ENCODE measurements at places on chromosomes 4 and X.
A peak's percentile ranks its signal among the peaks of the same experiment; 100 is the strongest.

DNA sequence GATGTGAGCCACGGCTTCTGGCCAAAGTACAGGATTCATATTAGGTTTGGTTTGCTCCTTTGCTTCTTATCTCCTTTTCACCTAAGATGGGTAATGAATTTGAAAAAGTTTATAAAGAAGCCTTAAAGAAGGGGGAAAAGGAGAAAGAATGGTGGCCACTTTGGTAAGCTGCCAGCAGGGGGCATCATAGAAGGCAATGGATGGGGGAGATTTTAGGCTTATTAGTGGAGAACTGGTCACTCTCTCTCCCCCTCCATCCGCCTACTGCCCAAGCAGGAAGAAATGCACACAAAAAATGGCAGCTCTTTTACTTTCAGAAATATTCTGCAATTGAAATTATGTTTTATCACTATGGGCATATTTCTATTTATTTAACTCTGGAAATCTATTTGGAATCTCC is 32.0 kb downstream of the SPARCL1 start:
- DNase-seq, result no peak

DNA sequence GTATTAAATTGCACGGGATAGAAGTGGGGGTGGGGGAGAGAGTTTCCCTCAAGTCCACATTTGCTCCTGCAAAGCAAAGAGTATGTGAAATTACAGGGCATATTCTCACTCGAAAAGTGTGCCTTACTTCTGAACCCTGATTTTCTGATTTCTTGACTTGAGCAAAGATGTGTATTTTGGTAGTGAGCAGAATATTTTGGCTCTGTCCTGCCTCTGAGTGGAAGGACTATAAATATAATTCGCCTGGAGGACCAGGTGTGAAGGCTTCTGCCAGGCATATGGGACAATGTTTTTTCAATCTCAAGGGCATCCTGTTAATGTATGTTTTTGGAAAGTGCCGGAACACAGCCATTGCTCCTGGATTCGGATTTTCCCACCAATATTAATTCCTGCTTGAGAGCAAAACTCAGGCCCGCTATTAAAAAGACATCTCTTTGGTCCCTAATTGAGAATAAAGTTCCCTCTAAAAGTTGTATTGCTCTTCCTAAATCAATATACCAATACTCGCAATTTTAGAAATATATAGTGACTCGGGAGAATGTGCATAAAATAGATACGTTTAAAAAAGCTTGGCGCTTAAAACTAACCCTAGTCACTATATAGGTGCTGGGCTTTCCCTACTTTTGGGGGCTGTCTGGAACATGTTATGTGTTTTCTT is 15.3 kb upstream of the PITX2 start:
- no peak for DNase-seq

- no peak for DNase-seq
These were observed 30.7 kb upstream of the KIAA0232 start for GRCh38 chr4:6751611-6752485.

- DNase-seq, result no peak
These were observed 73.6 kb upstream of the TBC1D9 start for GRCh38 chr4:140829825-140830224.

- DNase-seq, result no peak
These were observed 58.7 kb upstream of the MTM1 start for GRCh38 chrX:150509703-150510102.

DNA sequence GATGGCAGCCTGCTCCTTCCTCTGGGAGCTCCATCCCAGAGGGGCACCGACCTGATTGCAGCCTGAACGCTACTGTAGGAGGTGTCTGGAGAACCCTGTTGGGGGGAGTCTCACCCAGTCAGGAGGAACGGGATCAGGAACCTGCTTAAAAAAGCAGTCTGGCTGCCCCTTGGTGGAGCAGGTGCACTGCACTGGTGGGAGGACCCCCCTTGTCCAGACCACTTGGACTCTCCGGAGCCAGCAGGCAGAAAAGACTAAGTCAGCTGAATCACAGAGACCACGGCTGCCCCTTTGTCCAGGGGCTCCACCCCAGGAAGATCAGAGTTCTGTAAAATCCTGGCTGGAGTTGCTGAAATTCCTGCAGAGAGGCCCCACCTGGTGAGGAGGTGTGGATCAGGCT is 67.3 kb upstream of the MAGEB18 start:
- no peak for DNase-seq

DNA sequence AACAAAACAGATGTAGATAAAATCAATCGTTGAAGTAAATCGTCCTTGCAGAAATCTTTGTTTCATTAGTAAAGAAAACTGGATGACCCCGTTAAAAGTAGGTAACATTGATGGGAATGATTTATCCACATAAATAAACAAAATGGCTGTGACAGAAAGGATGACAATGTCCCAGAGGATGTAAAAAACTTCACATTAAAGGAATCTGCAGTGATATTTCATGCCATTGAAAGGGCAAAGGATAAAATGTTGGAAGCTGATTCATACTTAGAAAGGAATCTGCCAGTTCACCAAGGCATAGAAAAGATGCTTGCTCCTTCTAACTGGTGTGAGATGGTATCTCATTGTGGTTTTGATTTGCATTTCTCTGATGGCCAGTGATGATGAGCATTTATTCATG is 24.2 kb upstream of the EPGN start:
- peak; percentile 68 for DNase-seq

DNA sequence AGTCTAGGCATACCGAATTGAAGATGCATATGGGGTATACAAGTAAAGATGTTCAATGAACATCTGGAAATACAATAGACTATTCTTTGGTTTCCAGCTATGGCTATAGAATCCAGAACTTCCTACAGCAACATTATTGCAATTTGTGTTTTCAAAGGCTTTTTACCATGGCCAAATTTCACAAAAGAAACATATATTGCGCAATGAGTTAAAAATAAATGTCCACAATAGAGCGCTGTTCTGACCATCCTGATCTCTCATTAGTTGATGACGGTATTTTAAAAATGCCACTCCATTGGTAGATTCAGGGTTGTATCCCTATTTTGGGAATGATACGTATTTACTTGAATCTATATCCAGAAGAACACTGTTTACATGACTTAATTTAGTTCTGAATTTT is 139.2 kb downstream of the LINC00632 start:
- no peak for DNase-seq

GRCh38 chrX:41553688-41554087 is 106.5 kb downstream of the NYX start:
- no peak for DNase-seq

DNA sequence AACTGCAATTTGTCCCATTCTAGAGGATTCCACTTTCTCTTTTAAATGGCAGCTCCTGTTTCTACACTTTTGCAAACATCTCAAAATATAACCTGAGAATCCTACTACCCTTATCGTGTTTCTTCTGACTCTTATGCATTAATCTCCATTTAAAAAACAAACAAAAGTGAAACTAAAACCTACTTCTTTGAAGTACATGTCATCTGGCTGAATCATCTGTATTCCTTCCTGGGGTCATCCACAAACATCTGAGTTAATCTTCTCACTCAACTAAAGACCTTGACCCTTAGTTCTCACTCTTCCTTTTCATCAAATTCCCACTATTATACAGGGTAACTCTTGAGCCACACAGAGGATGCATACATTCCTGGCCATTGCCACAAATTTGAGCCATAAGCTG is 584.8 kb downstream of the PPARGC1A start:
- DNase-seq, result no peak

- DNase-seq, result no peak
These were observed 28.4 kb upstream of the ADH7 start for GRCh38 chr4:99463566-99463965.

DNA sequence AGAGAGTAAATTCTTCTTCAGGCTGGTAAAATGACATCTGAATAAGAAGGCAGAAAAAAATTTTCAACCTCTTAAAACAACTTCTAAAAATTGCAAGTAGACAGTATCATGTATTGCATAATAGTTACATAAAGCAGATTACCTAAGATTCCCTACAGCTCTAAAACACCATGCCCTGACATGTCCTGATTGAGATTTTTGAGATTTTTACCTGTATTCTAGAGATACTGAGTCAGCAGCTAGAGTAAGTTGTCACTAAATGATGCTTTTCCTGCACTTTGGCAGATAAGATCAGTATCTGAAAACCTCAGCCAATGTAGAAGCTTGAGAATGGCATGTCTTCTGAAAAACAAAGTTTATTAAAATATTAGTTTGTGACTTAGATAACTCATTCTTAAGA is 713.6 kb downstream of the CCSER1 start:
- DNase-seq, result no peak

DNA sequence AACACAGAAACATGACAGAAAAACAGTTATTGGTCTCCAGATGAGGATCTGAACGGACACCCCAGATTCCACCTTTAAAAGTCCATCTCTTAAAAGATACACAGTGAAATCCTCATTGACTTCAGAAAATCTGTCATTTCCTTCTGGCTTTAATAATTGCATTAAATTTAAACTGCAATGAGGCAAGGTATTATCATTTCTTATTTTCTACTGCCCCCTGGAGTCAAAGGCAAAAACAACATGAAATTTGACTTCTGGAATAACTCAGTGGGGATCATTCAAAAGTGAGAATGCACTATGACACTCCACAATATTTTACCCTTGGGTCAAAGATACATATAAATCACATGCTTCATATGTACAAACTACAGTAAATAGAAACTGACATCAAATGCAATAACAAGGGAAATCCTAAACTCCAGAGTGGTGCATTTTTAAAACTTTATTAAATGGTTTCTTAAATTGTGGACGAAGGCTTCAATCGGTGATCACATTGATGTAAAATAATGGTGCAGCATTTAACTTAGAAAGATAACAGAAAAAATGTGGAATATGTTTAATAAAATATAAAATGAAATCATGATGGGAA is 56.4 kb upstream of the SPANXN1 start:
- no peak for DNase-seq

All from GM04503 (cell line).